ENCODE measurements at places on chromosomes 13 and 19.

DNA sequence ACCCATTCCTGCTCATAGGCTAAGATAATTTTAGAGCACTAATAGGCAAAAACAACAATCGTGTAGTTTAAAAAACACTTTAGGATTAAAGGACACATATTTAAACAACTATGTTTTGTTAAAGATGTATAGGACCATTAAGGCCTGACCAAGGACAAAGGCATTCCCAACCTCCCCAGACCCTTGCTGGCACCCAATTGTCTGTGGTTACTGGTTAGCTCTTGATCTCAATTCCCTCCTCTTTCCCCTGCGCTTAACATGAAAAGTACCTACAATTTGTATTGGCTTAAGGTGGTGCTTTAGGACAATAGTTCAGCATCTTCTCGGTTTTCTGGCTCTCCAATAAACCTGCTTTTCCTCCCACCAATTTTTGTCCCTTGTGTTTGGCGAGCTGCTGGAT is 51.0 kb downstream of the TEX26 start:
- no peak for DNase-seq

DNA sequence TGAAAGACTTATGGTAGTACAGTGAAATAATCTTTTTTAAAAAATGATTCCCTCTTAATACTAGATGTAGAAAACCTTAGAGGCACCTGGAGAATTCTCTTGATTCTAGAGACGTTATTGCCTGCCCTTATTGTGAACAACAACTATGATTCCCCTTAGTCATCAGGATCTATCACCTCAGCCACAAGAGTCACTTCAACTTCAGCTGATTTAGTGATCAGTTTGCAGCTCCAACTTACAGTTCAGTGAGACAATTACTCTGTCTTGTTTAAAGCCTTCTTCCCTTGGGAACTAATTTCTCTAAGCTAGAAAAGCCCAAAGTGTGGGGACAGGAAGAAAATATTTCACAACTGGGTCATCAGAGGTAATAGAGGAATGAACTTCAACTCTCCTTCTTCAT is 254.3 kb upstream of the SLITRK1 start:
- DNase-seq: no peak

DNA sequence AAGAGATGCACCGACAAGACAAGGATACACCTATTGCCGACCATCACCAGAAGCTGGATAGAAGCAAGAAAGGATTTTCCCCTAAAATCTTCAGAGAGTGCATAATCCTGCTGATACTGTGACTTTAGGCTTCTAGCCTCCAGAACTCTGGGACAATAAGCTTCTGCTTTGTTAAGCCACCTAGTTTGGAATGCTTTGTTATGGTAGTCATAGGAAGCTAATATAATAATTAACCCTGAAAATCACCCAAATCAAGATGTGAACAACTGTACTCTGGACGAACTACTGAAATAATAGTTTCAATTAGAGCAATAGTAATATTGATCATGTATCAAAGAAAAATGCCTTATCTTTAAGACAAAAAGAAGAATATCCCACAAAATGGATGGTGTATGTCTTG is 524.6 kb downstream of the EFNB2 start:
- DNase-seq: no peak

GRCh38 chr13:21466527-21466926 is 7.4 kb upstream of the ZDHHC20 start:
- DNase-seq: no peak

DNA sequence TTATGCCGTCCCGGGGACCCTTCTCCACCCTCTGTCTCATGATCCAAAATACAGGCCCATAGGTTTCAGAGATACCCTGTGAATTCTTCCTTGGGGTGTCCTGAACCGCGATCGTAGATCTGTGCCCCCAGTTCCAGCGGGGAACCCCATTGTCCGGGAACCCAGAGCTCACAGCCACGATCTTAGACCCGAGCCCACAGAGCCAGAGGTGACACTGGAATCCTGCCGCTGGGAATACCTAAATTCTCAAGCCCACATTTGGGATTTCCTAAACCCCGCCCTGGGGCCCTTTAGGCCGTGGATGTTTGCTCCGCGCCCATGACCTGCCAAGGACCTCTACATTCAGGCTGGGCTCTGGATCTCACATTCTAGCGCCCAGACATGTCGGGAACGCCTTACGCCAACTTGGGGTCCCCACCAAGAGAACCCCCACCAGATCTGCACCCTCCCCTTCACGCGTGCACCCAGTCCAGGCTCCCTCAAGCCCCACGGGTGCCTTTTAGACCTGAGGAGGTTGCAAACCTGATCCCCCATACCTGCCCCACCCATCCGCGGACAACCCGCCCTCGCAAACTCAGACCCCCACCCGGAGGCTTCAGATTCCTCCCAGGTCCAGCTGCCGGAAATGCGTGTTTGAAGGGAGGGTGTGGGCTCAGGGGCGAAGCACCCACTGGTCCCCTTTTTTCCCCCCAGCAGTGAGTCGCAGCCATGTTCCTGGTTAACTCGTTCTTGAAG is 605 bp downstream of the CAPNS1 start:
- peak; percentile 76 for DNase-seq
